ENCODE measurements at places on chromosomes 4 and X. TPM values are rescaled to one million over a fixed set of nuclear protein-coding genes. Genes with fewer than 3 reads are reported as not detected.

DNA sequence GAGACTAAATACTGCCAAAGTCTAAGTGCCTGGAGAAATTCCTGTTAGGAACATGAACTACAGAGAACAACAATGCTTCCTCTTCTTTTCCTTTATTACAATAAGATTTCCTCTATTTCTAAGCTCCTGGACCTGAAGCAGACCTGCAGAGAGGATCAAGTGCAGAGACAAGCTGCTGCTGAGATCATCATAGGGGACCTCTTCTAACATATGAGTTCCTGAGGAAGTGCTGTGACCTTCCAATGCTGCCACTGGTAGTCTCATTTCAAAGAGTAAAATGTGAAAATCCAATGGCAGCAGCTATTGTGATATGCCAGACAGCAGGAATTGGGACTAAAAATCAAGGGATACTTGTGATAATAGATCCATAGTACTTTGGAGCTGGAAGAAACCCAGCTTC, 28.0 kb downstream of the CCNG2 start:
- no peak overlapping the region for H3K27ac ChIP-seq
- no peak overlapping the region for H3K4me3 ChIP-seq
- DNase-seq, result no peak
- H3K4me1 ChIP-seq, result no peaks in the 10 kb centered on the region
- no peaks in the 10 kb centered on the region for H3K36me3 ChIP-seq

DNA sequence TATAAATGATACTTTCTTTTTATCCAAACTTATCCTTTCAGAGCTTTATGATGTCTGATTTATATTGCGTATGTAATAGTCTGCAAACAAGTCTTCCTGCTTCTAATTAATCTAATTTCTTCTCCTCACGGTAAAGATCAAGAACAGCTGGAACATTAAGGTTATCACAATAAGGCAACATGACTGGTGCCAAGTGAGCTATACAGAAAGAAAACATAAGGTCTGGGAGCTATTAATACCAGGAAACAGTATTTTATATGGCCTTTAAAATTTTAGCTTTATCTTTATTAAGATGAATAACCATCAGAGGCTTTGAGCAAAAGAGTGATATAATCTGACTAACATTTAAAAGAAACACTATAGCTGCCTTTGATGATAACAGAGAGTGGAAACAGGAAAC, 28.7 kb upstream of the CABS1 start:
- H3K4me1 ChIP-seq, result no peaks in the 10 kb centered on the region
- no peak overlapping the region for H3K27ac ChIP-seq
- no peaks in the 10 kb centered on the region for H3K27me3 ChIP-seq
- H3K36me3 ChIP-seq, result no peaks in the 10 kb centered on the region

DNA sequence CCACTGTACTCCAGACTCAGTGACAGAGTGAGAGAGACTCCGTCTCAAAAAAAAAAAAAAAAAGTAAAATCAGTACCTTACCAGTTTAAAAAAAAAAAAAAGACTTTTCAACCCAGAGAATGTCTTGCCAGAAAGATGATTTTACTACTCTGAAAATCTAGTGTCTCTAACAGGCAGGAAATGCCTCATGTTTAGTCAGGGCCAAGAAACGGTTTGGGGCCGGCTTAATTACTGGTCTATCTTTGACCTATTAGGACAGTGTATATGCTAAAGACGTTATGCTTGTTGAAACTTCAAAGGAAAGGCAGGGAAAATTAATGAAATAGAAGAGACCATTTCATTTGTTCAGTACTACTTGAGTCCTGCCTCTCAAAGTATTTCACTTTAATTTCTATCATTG, 9.9 kb downstream of the BEND4 start:
- no peaks in the 10 kb centered on the region for H3K4me1 ChIP-seq
- H3K27ac ChIP-seq, result no peak overlapping the region
- no peak for DNase-seq
- H3K27me3 ChIP-seq, result no peaks in the 10 kb centered on the region
- H3K4me3 ChIP-seq, result no peak overlapping the region

GRCh38 chrX:1181170-1181569, 31.3 kb downstream of the CRLF2 start:
- no peaks in the 10 kb centered on the region for H3K4me1 ChIP-seq
- no peak for DNase-seq
- no peak overlapping the region for H3K4me3 ChIP-seq
- no peak overlapping the region for H3K27ac ChIP-seq
- peaks cover 3% of the 10 kb centered on the region for H3K27me3 ChIP-seq

- H3K36me3 ChIP-seq, result peaks cover 3% of the 10 kb centered on the region
- no peaks in the 10 kb centered on the region for H3K27me3 ChIP-seq
- no peak overlapping the region for H3K27ac ChIP-seq
These were observed 26.1 kb upstream of the TBC1D1 start for GRCh38 chr4:37864786-37865185.

GRCh38 chrX:129230850-129231512, 292.3 kb downstream of the SMARCA1 start:
- no peak for DNase-seq
- H3K4me3 ChIP-seq, result no peak overlapping the region

DNA sequence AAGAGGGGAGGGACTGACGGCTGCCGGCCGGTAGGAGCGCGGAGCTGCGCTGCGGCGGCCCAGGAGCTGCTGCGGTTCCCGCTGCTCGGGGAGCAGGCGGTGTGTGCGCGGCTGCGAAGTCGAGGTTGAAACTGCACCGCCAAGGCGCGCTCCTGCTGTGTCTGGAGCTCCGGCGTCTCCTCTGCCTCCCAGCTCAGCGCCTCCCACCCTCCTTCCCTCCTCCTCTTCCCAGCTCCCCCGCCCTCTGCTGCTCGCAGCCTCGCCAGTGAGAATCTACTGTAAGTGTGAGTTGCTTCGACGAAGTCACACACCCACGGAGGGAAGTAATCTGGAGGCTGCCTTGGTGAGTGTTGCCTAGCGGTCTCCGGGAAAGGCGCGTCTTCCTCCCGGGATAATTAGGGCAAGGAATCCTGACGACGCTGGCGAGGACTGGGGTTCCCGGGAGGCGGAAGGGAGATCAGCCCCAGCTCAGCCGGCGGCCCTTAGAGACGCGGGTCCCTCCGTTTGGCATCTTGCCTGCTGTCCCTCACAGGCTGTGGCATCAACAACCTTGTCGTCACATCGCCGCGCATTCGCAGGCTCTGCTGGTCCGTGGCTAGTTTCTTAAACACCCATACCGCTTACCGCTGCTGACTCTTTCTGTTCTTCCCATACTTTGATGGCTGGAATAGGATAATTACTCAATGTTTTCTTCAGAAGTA, at the start of gene EPHA5:
Gene EPHA5 (minus strand): TSS at position 159 of the 701 bp plus-strand sequence. CDS start 747 bp downstream, outside the sequence.
- no peaks in the 10 kb centered on the region for H3K36me3 ChIP-seq
- DNase-seq, result peak; percentile 48
- peaks cover 30% of the 10 kb centered on the region for H3K27me3 ChIP-seq
- peaks cover 16% of the 10 kb centered on the region for H3K4me1 ChIP-seq
- H3K4me3 ChIP-seq, result peak within 1 kb of the TSS; percentile 1

DNA sequence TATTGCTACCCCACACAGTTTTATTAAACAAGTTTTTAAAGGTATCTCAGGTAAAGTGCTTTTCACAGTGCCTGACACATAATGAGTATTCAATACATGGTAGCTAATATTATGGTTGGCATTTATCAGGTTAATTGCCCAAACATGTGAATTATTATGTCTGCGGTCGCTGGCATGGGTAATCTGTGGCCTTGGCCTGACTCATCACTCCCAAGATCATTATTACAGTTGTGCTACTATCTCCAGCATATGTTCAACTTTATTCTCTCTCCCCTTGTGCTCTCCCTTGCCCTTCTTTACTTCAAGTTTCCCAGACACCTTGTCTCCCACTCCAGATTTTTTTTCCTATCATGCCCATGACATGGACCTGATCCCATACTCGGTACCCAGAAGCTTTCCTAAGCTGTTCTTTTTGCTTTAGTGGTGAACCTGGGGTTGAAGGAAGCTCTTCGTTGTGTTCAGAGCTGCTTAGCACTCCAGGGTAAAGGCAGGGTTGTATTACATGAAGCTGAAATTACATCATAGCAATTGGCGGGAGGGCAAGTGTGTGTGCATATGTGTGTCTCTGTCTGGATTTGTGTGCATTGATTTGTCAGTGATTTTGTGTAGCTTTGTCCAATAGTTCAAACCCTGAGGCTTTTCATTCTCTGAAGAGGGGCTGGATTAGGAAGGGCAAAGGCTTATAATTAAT, 176.5 kb upstream of the NRK start:
- no peaks in the 10 kb centered on the region for H3K36me3 ChIP-seq
- no peak overlapping the region for H3K4me3 ChIP-seq

DNA sequence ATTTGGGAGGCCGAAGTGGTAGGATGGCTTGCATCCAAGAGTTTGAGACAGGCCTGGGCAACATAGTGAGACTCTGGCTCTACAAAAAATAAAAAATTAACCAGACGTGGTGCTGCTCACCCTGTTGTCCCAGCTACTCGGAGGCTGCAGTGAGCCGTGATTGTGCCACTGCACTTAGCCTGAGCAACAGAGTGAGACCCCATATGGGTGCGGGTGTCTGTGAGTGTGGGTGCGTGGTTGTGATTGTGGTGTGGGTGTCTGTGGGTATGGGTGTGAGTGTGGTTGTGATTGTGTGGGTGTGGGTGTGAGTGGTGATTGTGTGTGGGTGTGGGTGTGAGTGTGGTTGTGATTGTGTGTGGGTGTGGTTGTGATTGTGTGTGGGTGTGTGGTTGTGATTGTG, 114.6 kb downstream of the UBE2K start:
- H3K36me3 ChIP-seq, result no peaks in the 10 kb centered on the region
- no peaks in the 10 kb centered on the region for H3K4me1 ChIP-seq
- no peak overlapping the region for H3K4me3 ChIP-seq
- no peak for DNase-seq
- no peak overlapping the region for H3K27ac ChIP-seq
- H3K27me3 ChIP-seq, result no peaks in the 10 kb centered on the region

GRCh38 chrX:139542652-139543051, 12.1 kb downstream of the F9 start:
- no peak overlapping the region for H3K27ac ChIP-seq
- no peaks in the 10 kb centered on the region for H3K36me3 ChIP-seq
- H3K4me3 ChIP-seq, result no peak overlapping the region
- no peaks in the 10 kb centered on the region for H3K4me1 ChIP-seq

GRCh38 chrX:123083924-123084323, 100.2 kb upstream of the GRIA3 start:
- H3K27ac ChIP-seq, result no peak overlapping the region
- DNase-seq, result no peak
- no peaks in the 10 kb centered on the region for H3K36me3 ChIP-seq
- H3K27me3 ChIP-seq, result no peaks in the 10 kb centered on the region

- no peak for DNase-seq
- no peak overlapping the region for H3K27ac ChIP-seq
- H3K4me3 ChIP-seq, result no peak overlapping the region
- H3K4me1 ChIP-seq, result no peaks in the 10 kb centered on the region
- H3K36me3 ChIP-seq, result no peaks in the 10 kb centered on the region
These were observed 341.8 kb downstream of the RAPGEF2 start for GRCh38 chr4:159444678-159445077.

DNA sequence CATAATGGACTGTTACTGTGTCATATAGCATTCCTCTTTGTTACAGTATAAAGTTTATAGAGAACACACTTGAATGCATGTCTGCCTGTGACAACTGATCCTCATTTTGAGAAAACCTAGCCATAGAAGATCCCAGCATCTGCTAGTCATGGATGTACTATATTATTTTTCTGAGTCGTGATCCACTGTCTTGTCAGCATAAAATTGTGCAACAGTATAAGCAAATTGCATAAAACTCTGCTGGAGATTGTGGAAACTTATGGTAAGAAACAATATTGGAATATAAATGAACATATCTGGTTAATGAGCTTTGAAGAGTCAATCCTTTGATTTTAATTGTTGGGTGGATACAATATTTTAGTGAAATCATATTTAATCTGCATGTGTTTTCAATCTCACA, 3.6 kb downstream of the NEIL3 start:
- no peaks in the 10 kb centered on the region for H3K36me3 ChIP-seq
- H3K27ac ChIP-seq, result no peak overlapping the region
- no peaks in the 10 kb centered on the region for H3K4me1 ChIP-seq
- H3K27me3 ChIP-seq, result no peaks in the 10 kb centered on the region

DNA sequence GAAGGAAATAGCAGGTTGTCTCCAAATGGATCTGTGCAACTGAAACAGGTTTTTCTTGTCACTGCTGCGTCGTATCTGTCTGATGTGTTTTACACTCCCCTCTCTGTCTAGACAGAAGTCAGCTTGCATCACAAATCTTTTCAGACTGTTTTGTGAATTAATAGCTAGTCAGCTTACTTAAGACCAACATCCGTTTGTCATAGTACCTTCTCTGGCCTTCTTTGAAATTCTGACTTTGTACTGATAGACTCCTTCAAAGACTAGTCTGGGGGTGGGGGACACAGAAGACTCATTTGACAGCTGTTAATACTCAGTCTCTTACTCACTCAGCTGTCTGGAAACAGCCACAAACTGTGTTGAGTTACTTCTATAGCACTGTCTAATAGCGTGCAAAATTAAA, 197.8 kb downstream of the PALLD start:
- no peak overlapping the region for H3K4me3 ChIP-seq
- H3K36me3 ChIP-seq, result no peaks in the 10 kb centered on the region
- no peaks in the 10 kb centered on the region for H3K27me3 ChIP-seq
- H3K27ac ChIP-seq, result no peak overlapping the region
- H3K4me1 ChIP-seq, result no peaks in the 10 kb centered on the region

GRCh38 chr4:17082186-17082585, 183.7 kb upstream of the LDB2 start:
- no peaks in the 10 kb centered on the region for H3K36me3 ChIP-seq
- H3K27ac ChIP-seq, result no peak overlapping the region
- no peaks in the 10 kb centered on the region for H3K27me3 ChIP-seq
- no peak overlapping the region for H3K4me3 ChIP-seq

DNA sequence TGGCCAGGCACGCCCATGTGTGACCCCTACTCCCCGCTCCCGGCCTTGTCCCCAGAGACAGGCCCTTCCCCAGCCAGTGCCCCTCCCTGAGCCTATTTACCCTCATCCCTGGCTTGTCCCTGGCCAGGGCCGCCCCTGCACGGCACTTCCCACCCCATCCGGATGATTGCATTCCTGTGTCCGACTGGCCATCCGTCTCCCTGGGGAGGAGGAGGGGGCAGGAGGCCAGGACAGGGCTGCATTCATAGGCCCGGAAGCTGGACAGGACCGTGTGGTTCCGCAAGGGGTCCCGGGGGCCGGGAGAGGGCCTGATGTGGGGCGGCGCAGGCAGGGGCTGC, 22.8 kb downstream of the CTBP1 start:
- peak; percentile 78 for DNase-seq
- peak overlapping the region; percentile 84 for H3K27ac ChIP-seq
- no peak overlapping the region for H3K4me3 ChIP-seq
- no peaks in the 10 kb centered on the region for H3K27me3 ChIP-seq
- peaks cover 16% of the 10 kb centered on the region for H3K4me1 ChIP-seq

DNA sequence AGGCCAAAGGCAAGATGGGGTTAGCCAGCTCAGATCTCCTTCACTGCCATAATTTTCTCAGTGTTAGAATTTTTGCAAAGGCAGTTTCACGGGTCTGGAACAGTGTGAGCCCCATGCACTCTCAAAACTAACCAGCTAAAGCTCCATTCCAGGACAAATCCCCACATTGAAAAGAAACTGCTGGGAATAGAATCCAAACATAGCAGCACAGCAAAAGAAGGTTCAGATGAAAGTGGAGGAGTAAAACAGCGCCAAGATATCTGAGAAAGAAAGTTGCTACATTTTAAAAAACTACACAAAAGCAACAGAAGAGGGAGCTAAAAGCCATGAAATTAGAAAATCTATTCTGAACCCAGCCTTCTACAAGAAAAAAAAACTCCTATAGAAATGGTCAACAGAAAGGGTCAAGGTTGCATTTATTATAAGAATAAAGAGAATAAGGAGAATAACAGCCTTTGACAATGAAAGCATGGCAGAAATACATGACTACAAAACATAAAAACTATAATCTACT, 39.6 kb upstream of the SLC7A3 start:
- no peaks in the 10 kb centered on the region for H3K36me3 ChIP-seq
- DNase-seq, result no peak
- no peak overlapping the region for H3K4me3 ChIP-seq
- no peaks in the 10 kb centered on the region for H3K27me3 ChIP-seq
- no peaks in the 10 kb centered on the region for H3K4me1 ChIP-seq
- no peak overlapping the region for H3K27ac ChIP-seq

Gene PABPC1L2B
- total RNA-seq, result 0.41 TPM

Gene TTC29
- not detected for total RNA-seq

Gene SLC39A8
- 10.0 TPM for total RNA-seq

Gene AR
- 7.3 TPM for total RNA-seq

Gene SLC7A11
- total RNA-seq, result 0.06 TPM
